ENCODE measurements at places on chromosomes 2 and 18. TPM values are rescaled to one million over a fixed set of nuclear protein-coding genes. Genes with fewer than 3 reads are reported as not detected.

DNA sequence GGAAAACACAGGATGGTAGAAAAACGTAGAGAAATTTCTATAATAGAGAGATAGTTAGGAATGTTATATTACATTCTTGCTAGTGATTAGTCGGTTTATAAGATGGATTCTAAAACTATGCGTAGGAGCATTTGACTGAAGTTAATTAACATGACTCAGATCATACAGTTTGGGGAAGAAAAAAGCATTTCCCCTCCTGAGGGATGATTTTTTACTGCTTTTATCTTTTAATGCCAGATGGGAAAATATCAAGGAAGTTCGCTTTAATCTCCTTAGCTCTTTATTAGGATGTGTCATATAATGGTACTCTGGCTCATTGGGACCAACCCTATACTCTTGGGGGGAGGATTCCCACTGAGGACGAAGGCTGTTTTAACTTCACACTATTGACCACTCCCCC lies 502.1 kb downstream of the TGIF1 start:
- no peak for DNase-seq

- DNase-seq, result no peak
These were observed 436.2 kb upstream of the SMIM21 start for GRCh38 chr18:75863696-75864095.

The ZNF2 gene
- total RNA-seq, result 11.1 TPM

The NGEF gene
- total RNA-seq, result 22.8 TPM

The MFSD2B gene
- total RNA-seq, result not detected

GRCh38 chr18:74390900-74391299 lies 66.2 kb downstream of the DIPK1C start:
- no peak for DNase-seq

GRCh38 chr2:10883066-10883465 lies 28.7 kb upstream of the KCNF1 start:
- no peak for DNase-seq

The CREG2 gene
- 4.8 TPM for total RNA-seq

DNA sequence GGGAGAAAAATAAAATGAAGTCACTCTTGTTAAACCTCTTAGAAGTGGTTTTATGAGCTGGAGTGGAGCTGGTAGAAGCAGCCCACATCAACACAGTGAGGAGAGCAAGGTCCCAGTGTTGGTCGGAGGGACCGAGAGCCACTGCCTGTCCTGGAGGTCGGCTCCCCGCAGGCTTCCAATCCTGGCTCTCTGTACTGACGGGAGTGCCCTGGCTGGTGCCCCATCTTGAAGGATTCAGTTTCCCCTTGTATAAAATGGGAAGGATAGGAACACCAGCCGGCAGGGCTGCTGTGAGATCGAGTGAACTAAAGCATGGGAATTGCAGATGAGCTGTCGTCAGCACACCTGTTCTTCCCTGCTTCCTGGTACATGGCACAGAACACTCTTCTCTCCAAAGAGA lies 104.3 kb upstream of the ID2 start:
- no peak for DNase-seq

DNA sequence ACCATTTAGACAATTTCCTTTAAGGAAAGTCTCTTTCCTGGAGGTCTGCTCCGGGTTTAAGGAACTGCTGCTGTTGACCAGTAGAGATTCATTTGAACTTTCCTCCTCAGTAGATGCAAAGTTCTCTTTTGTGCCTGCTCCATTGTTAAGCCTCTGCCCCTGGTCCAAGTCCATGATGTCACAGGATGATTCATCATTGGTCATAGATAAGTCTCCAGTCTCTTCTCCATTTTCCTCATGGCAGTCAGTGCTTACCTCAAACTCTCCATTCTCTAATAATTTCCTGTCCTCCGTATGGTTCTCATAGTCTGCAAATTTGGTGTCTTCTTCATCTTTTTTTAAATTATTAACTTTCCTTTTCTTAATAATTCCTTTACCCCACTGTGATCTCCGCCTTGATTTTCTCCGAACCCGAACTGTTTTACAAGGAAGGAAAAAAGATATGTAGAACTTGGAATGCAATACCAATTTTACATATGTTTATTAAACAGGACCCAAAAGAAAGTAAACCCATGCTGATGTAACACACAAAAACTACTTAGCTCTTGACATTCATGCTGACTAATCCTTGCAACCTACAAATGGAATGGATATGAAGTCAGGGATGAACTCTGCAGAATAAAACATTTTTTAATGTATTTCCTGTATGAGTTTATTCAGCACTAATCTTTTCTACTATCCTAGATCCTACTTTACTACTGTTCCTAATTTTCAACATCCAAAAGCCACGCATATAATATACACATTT lies 169.1 kb downstream of the ATAD2B start:
- DNase-seq, result no peak

The DNAJC5G gene
- not detected for total RNA-seq

The ALLC gene
- not detected for total RNA-seq

The UGT1A6 gene
- not detected for total RNA-seq

The ALPP gene
- not detected for total RNA-seq

The GREB1 gene
- total RNA-seq, result 1.4 TPM

The RAPH1 gene
- 39.9 TPM for total RNA-seq

GRCh38 chr2:96145036-96145847 lies at the start of gene DUSP2:
Gene DUSP2, minus strand, starts transcription at chr2:96145440. Its CDS starts 86 bp downstream, at chr2:96145354.
- DNase-seq, result peak; percentile 53

- DNase-seq, result no peak
These were observed 104.3 kb downstream of the PLB1 start for GRCh38 chr2:28600181-28600580.

The CPO gene
- total RNA-seq, result not detected

GRCh38 chr2:120261387-120262006 lies 8.8 kb downstream of the RALB start:
- DNase-seq, result no peak
